Activated B cell treated with CpG ODN at 0.5 μM for 24 hours (primary cell): ENCODE measurements at places on chromosomes 7 and 10.

GRCh38 chr10:131532745-131533341, 221.3 kb upstream of the TCERG1L start:
- DNase-seq: no peak
- no peak overlapping the region for H3K27ac ChIP-seq
- no peaks in the 10 kb centered on the region for H3K27me3 ChIP-seq
- no peaks in the 10 kb centered on the region for H3K36me3 ChIP-seq

DNA sequence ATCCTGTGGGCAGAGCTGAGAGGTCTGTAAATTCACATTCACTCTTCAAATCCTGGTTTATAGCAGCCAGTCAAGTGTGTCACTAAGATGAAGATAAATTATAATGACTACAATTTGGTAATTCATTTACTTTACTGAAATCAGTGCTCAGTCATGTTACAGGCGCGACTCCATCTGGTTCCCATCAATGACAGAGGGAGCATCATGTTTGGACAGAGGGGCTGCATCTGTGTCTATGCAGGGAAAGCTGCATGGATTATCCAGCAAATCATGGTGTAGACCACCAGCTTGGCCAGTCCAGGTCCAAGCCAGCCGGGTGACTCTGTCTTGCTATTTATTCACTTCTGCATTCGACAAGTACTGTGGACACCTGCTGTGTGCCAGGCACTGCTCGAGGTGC, 214.1 kb upstream of the ZNF32 start:
- no peak overlapping the region for H3K4me3 ChIP-seq
- no peak for DNase-seq
- H3K27ac ChIP-seq: no peak overlapping the region
- no peaks in the 10 kb centered on the region for H3K27me3 ChIP-seq
- no peaks in the 10 kb centered on the region for H3K36me3 ChIP-seq

- DNase-seq: no peak
- no peaks in the 10 kb centered on the region for H3K27me3 ChIP-seq
- H3K27ac ChIP-seq: no peak overlapping the region
- no peak overlapping the region for H3K4me3 ChIP-seq
- H3K4me1 ChIP-seq: peaks cover 35% of the 10 kb centered on the region
- no peaks in the 10 kb centered on the region for H3K36me3 ChIP-seq
These were observed 16.1 kb upstream of the ZC3HAV1 start for GRCh38 chr7:139125657-139126056.

- no peak overlapping the region for H3K4me3 ChIP-seq
- peak; percentile 1 for DNase-seq
- no peaks in the 10 kb centered on the region for H3K36me3 ChIP-seq
These were observed 69.5 kb downstream of the MYL10 start for GRCh38 chr7:101559586-101559985.

DNA sequence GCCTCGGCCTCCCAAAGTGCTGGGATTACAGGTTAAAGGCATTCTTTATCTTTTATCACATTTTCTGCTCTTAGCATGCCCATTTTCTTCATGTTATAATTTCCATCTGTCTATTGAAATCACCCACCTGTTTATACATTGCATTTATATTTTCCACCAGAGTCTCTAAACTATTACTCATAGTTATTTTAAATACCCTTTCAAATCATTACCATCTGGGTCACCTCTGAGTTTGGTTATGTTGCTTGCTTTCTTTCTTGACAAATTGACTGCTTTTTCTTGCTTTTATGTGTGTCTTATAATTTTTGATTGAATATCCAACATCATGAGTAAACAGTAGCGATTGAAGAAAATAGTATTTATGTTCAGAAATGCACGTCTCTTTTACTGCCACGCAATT, 71.4 kb downstream of the TMEM270 start:
- H3K27ac ChIP-seq: no peak overlapping the region
- no peak for DNase-seq
- H3K27me3 ChIP-seq: peaks cover 17% of the 10 kb centered on the region

GRCh38 chr7:16211402-16211925, 209.9 kb downstream of the CRPPA start:
- no peaks in the 10 kb centered on the region for H3K4me1 ChIP-seq
- no peak overlapping the region for H3K27ac ChIP-seq
- no peaks in the 10 kb centered on the region for H3K36me3 ChIP-seq
- no peak overlapping the region for H3K4me3 ChIP-seq

GRCh38 chr7:40996233-40996677, 706.6 kb downstream of the INHBA start:
- no peak overlapping the region for H3K4me3 ChIP-seq
- no peak for DNase-seq
- no peak overlapping the region for H3K27ac ChIP-seq

DNA sequence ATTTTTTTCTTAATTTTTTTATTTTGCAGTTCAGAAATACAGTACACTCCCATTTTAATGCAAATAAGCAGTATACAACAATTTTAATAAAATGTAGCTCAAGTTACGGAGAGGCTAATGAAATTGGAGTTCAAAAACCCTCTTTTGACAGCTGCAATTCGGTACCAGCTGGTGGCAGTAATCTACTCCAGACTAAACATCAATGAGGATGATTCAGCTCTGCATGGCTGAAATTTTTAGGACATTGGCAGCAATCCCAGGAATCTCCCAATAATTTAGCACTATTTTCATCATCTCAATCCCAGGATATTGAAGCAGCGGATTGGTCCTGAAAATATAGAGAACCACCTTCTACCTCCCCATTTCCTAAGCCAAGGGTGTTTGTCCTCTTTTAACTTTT, 278.8 kb downstream of the CACNA2D1 start:
- no peaks in the 10 kb centered on the region for H3K36me3 ChIP-seq
- no peak overlapping the region for H3K4me3 ChIP-seq
- no peaks in the 10 kb centered on the region for H3K27me3 ChIP-seq
- no peak for DNase-seq

DNA sequence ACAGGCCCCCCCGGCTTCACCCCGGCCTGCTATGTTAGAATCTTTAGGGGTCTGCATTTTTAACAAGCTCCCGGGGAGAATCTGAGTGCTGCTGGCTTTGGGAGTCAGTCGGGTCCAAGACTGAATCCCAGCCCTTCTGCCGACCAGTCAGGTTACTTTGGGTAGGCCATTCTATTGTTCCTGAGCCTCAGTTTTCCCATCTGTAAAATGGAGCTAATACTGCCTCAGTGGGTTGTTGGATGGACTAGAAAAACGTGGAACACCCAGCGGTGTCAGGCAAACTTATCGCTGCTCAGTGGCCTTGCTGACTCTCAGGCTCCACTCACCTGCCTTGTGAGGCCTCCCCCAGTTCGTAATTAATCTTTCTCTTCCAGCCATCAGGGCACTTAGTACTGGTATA, 11.7 kb downstream of the TBATA start:
- no peaks in the 10 kb centered on the region for H3K36me3 ChIP-seq
- H3K27ac ChIP-seq: no peak overlapping the region
- DNase-seq: no peak
- no peaks in the 10 kb centered on the region for H3K27me3 ChIP-seq
- H3K4me1 ChIP-seq: no peaks in the 10 kb centered on the region
- no peak overlapping the region for H3K4me3 ChIP-seq

DNA sequence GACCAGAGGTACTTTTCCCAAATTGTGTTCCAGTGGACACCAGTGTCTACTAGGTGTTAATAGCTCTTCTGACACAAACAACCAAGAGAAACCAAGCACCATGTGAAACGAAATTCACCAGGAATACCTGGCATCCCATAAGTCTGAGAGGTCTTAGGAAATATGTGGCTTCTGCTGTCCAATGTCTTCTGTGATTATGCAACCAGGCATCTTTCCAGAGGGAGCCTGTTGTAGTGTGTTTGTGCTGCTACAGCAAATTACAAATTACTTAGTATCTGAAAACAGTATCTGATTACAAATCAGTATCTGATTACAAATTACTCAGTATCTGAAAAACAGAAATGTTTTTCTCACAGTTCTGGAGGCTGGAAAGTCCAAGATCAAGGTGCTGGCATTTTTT, 133.6 kb upstream of the NPVF start:
- DNase-seq: no peak
- no peak overlapping the region for H3K27ac ChIP-seq
- H3K36me3 ChIP-seq: no peaks in the 10 kb centered on the region

DNA sequence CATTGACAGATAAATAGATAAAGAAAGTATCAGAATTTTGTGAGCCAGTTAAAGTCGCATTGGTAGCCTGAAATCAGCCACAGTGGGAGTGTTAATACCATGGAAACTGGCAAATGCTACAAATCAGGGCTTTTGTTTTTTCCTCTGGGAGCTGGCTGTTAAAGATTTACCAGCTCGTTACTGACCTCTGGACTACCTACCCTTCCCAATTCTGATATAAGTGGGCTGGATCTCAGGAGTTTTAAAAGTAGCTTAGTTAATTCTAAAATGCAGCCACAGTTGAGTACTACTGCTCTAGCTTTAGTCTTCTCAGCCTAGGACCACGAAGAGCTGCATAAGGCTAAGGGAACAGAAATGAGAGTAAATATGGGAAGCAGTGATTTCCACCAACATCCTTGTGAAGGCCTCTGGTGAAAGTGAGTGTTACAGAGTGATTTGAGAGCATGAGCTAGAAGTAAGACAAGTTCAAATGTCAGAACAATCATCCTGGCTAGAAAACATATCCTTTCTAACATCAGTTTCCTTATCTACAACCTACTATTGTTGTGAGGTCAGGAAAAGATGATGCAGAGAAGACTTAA, 53.2 kb downstream of the A1CF start:
- peaks cover 14% of the 10 kb centered on the region for H3K27me3 ChIP-seq
- no peak overlapping the region for H3K27ac ChIP-seq
- no peak for DNase-seq
- H3K4me3 ChIP-seq: no peak overlapping the region
- no peaks in the 10 kb centered on the region for H3K4me1 ChIP-seq

DNA sequence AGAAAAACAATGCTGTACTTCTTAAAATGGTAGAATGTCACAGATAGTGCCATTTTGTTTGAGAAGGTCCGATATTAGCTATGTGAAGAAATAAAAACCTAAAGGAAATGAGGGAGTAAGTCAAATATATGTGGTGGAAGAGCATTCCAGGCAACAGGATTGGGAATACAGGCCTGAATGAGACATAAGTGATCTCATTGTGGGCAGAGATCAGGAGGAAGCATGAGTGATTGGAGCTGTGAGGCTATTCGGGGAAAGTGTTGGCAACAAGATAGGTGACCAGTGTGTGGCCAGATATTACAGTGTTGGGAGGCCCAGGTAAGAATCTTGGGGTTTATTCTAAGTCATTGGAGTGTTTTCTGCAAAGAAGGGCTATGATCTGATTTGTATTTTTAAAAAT, 41.3 kb upstream of the AGMO start:
- no peaks in the 10 kb centered on the region for H3K27me3 ChIP-seq
- H3K36me3 ChIP-seq: no peaks in the 10 kb centered on the region

- no peaks in the 10 kb centered on the region for H3K27me3 ChIP-seq
- H3K27ac ChIP-seq: no peak overlapping the region
- H3K4me3 ChIP-seq: peak overlapping the region; percentile 64
- DNase-seq: no peak
These were observed 391.7 kb upstream of the KLF6 start for GRCh38 chr10:4176500-4177281.

DNA sequence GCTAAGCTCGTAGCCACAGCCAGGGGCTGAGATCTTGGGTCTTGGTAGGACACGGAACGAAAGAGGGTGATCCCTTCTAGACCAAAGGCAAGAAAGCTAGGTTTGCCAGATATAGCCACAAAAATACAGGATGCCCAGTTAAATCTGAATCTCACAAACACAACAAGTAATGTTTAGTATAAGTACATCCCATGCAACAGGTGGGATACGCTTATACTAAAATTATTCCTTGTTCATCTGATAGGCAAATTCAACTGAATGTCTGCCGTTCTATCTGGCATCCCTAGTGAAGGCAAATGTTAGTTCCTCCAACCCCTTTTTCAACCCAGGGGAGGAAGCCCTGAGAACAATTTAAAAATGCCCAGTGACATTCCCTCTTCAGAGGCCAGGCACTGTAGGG, 131.1 kb upstream of the MGMT start:
- H3K4me1 ChIP-seq: no peaks in the 10 kb centered on the region
- peaks cover 6% of the 10 kb centered on the region for H3K27me3 ChIP-seq
- no peak overlapping the region for H3K4me3 ChIP-seq
- no peak for DNase-seq

GRCh38 chr10:60349426-60349825, 40.2 kb downstream of the ANK3 start:
- no peak for DNase-seq
- H3K27ac ChIP-seq: no peak overlapping the region
- H3K4me1 ChIP-seq: peaks cover 49% of the 10 kb centered on the region
- no peaks in the 10 kb centered on the region for H3K36me3 ChIP-seq
- H3K4me3 ChIP-seq: no peak overlapping the region

DNA sequence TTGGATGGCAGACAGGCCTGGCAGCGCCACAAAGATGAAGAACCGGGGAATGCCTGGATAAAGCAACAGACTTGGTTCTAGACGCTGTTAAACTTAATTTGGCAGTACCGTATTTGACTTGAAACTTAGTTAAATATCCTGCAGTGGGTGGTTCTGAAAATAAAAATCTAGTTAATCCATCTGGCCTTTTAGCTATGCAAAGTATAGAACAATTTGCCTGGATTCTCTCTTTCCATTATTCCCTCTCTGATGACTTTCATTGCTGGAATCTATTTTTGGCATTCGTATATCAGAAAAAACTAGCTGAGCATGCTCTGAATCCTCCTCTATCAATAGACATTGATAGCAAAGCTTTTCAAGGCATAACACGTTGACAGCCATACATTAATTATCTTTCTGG, 203.6 kb downstream of the MACC1 start:
- DNase-seq: no peak
- H3K4me1 ChIP-seq: peaks cover 9% of the 10 kb centered on the region
- no peaks in the 10 kb centered on the region for H3K36me3 ChIP-seq
- no peaks in the 10 kb centered on the region for H3K27me3 ChIP-seq
- no peak overlapping the region for H3K4me3 ChIP-seq

DNA sequence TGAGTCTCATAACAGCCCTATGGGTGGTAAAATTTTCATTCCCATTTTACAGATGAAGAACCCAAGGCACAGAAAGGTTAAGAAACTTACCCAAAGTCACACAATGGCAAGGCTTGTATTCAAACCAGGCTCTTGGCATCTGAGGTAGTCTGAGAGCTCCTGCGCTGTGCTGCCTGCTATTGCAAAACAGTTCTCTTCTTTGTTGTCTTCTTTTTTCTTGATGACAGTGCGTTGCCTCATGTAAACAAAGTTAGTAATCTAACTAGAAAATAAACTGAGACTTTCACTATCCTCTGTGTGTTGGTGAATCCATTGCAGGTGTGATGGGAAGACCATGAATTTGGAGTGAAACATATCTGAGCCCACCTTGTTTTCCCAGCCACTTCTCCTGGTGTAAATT, 240.8 kb downstream of the PTEN start:
- H3K27ac ChIP-seq: peak overlapping the region; percentile 85
- no peak overlapping the region for H3K4me3 ChIP-seq
- no peaks in the 10 kb centered on the region for H3K27me3 ChIP-seq
- peaks cover 71% of the 10 kb centered on the region for H3K4me1 ChIP-seq
- no peaks in the 10 kb centered on the region for H3K36me3 ChIP-seq
